SIG-M5 (cell line): ENCODE measurements at places on chromosomes 13 and 19.

GRCh38 chr19:15317392-15318071 lies 14.8 kb downstream of the BRD4 start:
- DNase-seq = no peak

GRCh38 chr13:28412981-28413380 lies 81.9 kb downstream of the FLT1 start:
- no peak for DNase-seq

DNA sequence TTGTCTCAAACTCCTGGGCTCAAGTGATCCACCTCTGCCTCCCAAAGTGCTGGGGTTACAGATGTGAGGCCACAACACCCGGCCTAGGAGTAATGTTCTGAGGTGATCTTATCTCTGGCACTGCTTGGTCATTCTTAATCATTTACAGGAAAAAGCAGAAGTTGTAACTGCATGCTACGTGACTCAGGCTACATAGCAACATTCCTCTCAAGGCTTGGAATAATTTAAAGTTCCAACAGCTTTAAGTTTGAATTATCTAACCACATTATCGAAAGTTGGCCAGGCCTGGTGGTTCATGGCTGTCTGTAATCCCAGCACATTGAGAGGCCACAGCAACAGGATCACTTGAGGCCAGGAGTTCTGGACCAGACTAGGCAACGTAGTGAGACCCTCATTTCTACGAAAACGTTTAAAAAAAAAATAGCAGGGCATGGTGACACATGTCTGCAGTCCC lies 3.9 kb upstream of the B9D2 start:
- DNase-seq = no peak

GRCh38 chr13:90105276-90105675 lies 1242.2 kb upstream of the MIR17HG start:
- DNase-seq = peak; percentile 30

DNA sequence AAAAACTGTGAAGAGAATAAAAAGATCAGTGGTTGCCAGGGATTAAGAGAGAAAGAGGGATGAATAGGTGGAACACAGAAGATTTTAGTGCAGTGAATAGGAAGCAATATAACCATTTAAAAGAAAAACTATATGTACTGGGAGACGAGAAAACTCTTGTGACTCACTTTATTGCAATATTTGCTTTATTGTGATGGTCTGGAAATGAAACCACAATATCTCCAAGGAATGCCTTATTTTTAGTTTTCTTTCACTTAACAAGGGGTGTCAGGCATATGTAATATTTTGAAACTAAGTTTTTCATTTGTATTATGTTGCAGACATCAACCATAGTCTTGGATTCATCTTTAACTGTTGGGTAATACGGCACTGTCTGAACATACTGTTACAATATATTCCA lies 1308.2 kb downstream of the PCDH9 start:
- no peak for DNase-seq

DNA sequence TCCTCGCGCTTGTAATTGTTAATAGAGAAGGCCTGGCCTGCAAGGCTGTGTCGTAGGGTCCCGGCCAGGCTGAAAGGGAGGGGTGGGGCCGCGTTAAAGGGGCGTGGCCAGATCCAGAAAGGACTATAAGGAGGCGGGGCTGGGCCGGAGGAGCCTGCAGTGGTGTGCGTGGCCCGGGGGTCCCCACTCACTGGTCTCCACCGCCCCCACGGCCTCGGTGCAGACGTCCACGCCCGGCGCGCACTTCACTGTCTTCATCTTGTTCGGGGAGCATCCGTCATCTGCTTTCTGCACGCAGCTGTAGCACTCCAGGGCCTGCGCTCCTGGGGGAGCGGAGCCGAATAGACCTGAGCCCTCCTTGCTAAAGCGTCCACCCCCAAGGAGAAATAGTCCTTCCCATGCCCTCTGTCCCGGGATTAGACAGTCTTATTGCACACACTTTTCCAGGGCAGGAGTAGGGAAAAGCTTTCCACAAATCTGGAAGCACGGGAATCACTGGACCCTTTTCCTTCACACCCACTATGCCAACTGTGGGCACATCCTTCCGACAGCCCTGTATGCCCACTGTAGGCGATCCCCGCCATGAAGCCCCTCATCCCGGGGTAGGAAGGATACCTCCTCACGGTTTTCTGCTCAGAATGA lies 1.2 kb downstream of the LYPD3 start:
- DNase-seq = no peak

DNA sequence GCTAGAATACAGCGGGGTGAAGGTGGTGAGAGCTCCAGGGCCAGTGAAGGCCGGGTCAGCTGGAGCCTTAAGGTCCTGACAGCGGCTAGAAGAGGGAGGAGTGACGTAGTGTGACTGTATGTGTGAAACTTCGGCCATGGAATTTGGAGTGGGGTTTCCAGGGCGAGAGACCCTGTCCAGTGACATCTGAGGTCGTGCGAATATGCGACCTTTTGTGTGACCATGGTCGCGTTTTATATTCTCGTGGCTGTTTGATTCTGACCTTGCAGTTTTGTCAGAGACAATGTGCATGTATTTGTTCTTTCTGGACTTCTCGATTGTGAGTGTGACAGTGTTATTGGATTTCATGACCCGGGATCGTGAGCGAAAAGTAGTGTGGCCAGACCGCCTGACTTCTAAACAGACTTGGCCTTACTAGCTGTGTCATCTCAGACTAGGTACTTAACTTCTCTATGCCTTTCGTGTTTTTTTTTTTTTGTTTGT lies 405 bp upstream of the ZNF569 start:
- no peak for DNase-seq

DNA sequence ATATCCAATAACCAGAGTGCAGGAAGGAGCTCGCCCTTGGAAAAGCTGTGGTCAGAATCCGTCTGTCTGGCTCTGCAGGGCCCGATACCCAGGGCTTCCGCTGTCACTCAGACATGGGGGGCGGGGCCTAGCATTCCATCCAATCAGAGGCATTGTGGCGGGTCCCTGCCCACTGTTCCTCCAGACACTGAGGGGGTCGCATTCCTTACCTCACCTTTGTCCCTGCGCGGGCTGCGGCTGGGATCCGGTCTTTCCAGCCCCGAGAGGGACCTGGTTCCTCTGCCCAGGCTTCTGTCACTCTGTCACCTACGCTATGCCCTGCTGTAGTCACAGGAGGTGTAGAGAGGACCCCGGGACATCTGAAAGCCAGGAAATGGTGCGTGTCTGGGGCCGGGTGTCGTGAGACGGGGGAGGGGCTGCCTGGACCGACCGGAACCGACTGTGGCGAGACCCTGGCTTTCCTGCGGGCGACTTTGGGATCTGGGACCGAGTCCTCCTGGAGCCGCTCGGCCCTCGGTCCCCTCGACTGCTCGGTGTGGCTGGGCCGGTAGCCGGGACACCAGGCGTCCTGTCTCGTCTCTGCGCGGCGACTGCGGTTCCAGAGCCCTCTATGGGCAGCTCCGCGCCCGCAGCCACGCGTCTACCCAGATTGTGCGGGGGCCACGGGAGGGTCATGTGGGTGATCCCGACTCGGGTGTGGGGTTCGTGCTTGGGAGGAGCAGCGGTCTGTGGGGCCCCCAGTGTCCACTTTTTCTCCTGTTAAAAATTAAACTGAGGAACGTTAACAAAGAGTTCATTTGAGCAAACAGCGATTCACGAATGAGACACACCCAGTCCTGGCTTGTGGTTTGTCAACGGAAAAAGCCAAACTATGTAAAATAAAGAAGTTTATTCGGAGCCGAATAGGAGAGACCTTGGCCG lies at the start of gene ZNF69:
ZNF69 (plus strand) TSS at position 172 of the 921 bp plus-strand sequence; CDS start at position 314, 142 bp downstream.
- no peak for DNase-seq

GRCh38 chr19:46678110-46678732 lies 17.2 kb upstream of the DACT3 start:
- DNase-seq = no peak

GRCh38 chr19:14078411-14078810 lies 5.8 kb downstream of the MISP3 start:
- no peak for DNase-seq

GRCh38 chr13:106594980-106595379 lies 27.0 kb upstream of the ARGLU1 start:
- DNase-seq = no peak

DNA sequence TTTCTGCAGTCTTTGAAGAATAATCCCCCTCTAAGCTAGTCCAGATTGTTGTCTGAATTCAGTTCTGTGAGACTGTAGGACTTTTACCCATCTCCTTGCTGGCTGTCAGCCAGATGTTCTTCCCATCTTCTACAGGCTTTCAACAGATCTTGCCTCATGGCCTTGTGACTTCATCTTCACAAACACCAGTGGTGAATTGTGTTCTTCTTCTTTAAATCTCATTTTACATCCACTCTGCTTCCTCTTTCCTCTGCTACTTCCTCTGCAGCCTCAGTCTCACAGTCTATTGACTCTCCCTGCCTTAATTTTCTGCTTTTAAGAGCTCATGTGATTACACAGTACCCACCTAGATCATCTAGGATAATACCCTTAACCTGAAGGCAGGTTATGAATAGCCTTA lies 859.0 kb upstream of the SLITRK1 start:
- peak; percentile 29 for DNase-seq

GRCh38 chr13:75782985-75783384 lies 146.9 kb downstream of the LMO7 start:
- DNase-seq = no peak

- no peak for DNase-seq
These were observed 5.6 kb upstream of the PRR36 start for GRCh38 chr19:7879836-7880235.

GRCh38 chr13:71722206-71722605 lies 144.8 kb downstream of the DACH1 start:
- DNase-seq = no peak

GRCh38 chr19:37114001-37114400 lies 35.8 kb downstream of the ZNF420 start:
- no peak for DNase-seq

DNA sequence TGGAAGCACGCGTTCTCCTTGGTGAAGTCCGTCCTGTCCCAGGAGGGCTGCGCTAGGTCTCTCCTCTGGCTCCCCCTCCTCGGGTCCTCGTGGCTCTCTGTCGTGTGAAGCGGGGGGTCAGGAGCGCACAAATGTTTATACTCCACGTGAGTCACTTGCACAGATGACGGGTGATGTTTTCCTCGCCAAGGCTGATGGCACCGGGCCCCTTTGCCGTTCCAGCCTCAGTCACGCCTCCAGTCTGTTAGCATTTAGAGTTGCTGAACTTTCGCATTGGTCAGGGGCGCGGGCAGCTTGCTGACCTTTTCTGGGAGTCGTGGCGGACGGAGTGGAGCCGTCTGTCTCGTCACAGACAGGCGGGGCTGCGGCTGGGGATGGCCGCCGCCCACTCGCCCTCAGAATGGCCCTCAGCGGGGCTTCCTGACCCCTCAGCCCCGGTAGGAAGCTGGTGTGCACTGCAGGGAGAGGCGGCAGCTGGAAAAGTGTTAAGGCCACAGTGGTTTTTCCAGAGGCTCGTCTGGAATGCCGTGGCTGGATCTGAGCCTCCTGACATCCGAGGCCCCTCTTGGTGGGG lies 13.7 kb downstream of the KLHL26 start:
- no peak for DNase-seq

DNA sequence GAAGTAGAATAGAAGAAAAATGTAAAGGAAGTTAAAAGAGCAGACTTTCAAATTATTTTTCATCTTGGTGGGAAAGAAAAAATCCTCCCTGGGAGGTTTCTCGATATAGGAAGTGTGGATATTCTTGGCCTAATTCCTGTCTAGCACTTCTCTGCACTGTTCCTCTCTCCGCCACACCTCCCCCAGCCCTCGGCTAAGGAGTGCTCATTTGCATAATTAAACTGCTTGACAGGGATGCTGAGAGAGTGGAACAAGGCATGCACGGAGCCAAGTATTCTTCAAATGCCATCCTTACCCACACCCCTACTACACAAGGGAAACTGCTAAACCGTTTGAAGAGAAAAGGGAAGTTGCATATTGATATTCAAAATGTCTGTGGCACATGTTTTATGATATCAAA lies 511.0 kb upstream of the HTR2A start:
- DNase-seq = no peak

DNA sequence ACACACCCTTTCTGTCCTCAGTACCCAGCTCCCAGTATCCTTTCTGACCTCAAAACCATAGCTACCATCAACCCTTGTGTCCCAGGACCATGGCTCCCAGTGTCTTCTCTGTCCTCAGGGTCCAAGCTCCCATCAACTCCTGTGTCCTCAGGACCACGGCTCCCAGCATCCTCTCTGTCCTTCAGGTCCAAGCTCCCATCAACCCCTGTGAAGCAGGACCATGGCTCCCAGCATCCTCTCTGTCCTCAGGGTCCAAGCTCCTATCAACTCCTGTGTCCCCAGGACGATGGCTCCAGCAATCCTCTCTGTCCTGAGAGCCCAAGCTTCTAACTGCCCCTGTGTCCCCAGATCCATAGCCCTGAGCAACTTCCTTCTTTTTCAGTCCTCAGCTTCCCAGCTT lies 1.7 kb upstream of the CADM4 start:
- no peak for DNase-seq

- DNase-seq = no peak
These were observed 36.5 kb downstream of the NFIC start for GRCh38 chr19:3402631-3403443.

GRCh38 chr19:16836115-16837034 lies 7.2 kb downstream of the SIN3B start:
- DNase-seq = no peak

GRCh38 chr19:30158067-30158892 lies 213.9 kb upstream of the ZNF536 start:
- no peak for DNase-seq

GRCh38 chr13:30829145-30829832 lies 76.8 kb upstream of the MEDAG start:
- no peak for DNase-seq

DNA sequence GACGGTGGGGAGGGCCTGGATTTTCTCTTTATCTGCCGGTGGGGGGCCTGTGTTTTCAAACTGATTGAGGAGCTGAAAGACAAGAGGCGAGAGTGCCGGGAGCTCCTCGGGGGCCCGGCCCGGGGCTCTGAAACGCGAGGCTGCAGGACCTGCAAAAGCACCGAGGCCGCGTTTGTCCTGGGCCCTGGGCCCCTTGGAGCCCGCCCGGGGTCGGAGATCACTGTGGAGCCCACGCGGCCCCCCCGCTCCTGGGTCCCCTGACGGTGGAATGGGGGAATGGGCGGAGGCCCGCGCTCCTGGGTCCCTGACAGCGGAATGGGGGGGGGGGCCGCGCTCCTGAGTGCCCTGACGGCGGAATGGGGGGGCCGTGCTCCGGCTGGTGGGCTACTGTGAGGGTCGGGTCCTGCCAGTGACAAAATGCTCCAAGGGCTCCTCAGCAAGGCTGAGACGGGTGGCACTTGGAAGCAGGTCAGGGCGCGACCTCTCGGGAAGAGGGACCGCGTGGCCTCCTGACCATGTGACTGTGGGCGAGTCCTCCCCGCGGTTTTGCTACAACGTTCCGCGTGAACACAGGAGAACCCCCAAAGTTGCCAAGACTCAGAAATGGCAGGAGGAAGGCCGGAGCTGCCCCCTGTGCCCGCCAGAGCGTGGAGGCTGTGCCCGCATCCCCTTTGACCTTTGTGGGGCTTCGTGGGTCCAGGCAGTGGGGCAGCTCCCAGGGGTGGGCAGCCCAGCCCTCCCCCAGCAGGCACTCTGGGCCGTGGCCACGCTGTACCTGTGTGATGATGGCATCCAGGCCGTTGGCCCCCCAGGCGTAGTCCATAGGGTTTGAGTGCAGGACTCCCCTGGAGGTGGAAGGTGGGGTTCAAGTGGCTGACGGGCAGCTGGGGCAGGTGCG lies 9.5 kb downstream of the FGF22 start:
- DNase-seq = no peak

GRCh38 chr19:44887648-44888047 lies 3.4 kb upstream of the TOMM40 start:
- no peak for DNase-seq

GRCh38 chr13:80552851-80553440 lies 212.0 kb upstream of the SPRY2 start:
- no peak for DNase-seq

- DNase-seq = no peak
These were observed 422 bp upstream of the MTUS2 start for GRCh38 chr13:28819735-28820098.

- DNase-seq = no peak
These were observed 25.1 kb downstream of the ELF1 start for GRCh38 chr13:40993987-40994386.
